ENCODE measurements at places on chromosomes 7 and 10.

DNA sequence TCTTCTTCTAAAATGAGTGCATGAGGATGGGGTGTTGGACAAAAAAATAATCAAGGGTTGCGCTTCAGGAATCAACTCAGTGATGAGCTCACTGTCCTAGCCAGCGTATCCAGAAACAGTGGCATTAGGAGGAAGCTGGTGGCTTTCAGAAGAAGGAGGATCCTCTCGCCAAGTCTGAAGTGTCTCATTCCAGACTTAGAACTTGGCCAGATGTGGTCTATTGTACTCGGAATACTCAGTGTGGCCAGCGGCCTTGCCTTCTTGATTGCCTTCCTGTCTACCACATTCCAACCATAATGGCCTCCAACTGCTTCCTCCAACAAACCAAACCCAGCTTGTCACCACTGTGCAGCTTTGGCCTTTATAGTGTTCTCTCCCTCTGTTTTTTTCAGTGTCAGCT lies 732.4 kb downstream of the KCNMA1 start:
- no peak for DNase-seq

DNA sequence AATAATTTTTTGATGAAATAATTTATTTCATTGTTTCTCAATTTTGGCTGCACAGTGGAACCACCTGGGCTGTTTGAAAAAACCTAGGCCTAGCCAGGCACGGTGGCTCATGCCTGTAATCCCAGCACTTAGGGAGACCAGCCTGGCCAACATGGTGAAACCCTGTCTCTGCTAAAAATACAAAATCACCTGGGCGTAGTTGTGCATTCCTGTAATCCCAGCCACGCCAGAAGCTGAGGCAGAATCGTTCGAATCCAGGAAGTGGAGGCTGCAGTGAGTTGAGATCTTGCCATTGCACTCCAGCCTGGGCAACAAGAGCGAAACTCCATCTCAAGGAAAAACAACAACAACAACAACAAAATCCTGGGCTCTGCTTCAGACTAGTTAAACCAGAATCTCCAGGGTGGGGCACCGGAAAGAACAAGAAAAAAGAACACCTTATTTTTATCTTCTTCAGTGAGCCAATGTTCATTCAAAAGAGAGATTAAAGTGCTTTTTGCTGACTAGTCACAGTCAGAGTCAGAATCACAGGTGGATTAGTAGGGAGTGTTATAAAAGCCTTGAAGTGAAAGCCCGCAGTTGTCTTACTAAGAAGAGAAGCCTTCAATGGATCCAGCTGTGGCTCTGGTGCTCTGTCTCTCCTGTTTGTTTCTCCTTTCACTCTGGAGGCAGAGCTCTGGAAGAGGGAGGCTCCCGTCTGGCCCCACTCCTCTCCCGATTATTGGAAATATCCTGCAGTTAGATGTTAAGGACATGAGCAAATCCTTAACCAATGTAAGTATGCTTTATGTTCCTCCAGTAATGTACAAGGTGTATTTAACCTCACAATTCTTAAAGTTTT lies at the start of gene CYP2C18:
Gene CYP2C18 (plus strand): TSS at position 516 of the 841 bp plus-strand sequence. CDS start 91 bp downstream, at position 607.
- DNase-seq, result no peak

DNA sequence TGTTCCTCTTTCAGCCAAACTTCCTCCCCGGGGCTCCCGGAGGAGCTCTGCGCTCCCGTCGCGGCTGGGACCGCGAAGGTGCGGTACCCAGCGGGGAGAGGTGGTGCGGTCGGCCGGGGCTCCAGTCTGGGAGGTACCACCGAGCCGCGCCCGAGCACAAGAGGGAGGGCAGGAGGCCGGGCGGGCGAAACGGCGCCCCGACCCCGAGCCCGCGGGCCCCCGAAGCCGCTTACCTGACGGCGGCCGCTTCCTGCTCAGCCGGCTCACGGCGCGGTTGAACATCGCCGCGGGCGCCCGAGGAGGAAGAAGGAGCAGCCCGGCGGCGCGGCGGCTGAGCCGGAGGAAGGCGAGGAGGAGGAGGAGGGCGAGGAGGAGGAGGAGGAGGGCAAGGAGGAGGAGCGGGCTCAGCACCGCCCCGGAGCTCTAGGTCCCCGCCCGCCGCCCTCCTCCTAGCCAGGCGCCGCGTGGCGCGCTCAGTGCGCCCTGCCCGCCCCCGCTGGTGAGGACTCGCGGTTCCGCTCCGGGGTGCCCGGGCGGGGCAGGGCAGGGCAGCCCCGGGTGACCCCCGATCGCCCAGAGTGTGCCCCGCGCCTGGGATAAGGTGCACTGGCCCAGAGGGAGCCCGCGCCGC lies at the start of gene RGS10:
Gene RGS10 (minus strand): TSS at position 363 of the 631 bp plus-strand sequence. CDS start 81 bp downstream, at position 282.
- no peak for DNase-seq

DNA sequence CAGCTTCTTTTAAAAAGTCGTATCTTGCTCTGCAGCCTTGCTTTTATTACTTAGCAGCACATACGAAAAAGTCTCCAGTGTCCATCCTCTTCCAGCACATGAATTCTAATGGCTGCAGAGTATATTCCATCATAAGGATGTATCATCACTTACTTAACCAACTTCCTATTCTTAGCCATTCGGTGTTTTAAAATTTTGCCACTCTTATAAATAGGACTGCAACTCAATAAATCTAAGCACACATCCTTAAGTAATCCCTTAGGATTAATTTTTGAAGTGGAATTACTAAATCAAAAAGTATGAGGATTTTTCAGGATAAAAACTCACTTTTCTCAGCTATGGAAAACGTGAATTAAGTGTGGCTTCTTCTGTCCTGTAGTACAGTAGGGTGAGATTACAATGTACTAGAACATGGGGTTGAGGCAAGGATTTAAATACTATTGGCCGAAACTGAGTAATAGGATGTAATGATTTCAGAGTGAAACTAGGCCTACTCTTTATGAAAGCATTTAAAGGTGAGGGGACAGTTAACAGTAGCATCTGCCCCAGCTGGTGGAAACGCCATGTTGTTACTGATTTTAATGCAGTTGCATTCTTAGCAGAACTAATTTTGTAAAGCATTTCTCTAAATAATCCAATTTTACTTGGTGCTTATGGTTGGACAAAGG lies 1035.5 kb downstream of the LRMDA start:
- DNase-seq, result no peak

DNA sequence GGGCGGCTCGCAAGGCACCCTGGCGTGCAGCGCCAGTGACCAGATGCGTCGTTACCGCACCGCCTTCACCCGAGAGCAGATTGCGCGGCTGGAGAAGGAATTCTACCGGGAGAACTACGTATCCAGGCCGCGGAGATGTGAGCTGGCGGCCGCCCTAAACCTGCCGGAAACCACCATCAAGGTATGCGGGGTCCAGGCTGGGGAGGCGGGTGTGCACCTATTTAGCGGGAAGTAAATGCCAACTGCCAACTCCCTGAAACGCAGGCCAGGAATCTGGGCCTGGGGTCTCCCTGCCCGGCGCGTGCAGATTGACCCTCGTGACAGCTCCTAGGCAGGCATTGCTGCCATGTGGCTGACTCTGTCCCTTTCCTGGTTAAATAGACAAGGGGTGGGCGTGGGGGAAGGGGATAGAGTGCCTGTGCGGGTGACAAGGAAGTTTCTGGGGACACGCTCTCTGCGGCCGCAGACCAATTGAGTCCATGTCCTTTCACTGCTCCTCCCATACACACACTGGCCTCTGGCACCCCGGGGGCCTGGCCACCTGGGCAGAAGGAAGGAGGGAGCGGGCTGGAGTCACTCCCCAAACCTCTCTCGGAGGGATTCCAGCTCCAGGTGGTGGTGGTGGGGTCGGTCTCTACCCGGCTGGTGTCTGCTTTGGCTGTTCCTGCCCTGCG lies 2.7 kb downstream of the EVX1 start:
- no peak for DNase-seq

DNA sequence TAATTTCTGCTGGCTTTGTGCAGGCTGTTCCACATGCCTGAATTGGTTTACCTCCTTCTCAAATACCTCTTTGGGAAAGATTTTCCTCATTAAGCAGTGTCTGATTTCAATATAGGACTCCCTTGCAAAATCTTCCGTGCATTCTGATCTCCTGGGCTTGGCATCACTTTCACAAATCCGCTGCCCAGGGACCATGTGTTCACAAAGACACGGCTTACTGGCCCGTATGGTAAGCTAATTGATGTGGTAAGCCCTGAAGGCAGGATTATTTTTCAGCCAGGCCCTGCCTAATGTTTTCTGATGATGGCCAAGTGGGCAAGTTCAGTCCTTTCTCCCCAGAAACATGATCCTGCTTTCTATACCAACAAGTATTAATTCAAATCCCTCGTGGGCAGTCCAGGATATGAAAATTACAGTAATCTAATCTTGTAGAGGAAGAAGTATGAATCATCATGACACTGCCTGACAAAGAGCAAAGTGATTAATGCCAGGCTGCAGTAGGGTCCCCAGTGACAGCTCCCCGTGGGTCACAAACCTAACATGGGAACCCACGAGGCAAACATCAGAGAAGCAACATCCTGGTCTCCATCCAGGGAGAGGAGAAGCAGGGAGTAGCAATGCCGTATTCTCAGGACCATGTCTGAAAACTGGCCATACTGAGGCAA lies 11.6 kb upstream of the SVIL start:
- peak; percentile 43 for DNase-seq

GRCh38 chr7:147089051-147089461 lies 972.5 kb downstream of the CNTNAP2 start:
- DNase-seq, result no peak

GRCh38 chr10:4984971-4985594 lies 18.6 kb downstream of the AKR1C2 start:
- DNase-seq, result no peak

- no peak for DNase-seq
Measured at GRCh38 chr7:41148521-41148951, 554.4 kb downstream of the INHBA start.

DNA sequence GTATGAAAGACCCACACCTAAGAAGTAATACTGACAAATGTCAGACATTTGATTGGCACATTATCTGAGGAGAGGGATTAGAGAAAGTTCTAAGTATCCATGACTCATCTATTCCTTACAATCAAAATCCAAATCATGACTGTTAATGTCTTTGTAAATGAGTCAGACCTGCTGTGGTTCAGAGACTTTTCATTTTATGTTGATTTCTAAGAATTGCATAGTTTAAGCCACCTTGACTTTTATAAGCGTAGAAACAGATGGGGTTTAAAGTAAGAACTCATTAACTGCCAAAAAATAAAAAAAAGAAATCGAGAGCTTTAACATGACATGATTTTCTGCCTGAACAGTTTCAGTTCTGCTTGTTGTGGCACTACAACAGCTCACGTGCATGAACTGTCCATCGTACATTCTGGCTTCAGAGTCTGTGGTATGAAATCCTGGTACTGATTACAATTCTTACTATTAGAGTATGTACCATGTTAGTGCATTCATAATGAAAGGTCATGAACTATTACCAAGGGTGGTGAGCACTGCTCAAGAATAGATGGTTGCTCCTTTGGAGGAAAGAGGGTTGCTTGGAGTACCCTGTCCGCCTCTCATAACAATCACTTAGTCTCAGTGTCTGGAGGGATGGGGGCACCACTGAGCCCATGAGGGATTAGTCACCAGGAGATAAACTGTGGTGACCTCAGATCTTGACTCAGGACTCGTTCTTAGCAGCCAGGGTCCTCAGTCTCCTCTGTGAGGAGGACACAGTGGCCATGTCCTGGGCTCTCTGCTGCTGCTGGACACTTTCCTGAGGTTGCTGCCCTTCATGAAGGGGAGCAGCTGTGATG lies 42.2 kb downstream of the ACSM6 start:
- DNase-seq, result no peak

DNA sequence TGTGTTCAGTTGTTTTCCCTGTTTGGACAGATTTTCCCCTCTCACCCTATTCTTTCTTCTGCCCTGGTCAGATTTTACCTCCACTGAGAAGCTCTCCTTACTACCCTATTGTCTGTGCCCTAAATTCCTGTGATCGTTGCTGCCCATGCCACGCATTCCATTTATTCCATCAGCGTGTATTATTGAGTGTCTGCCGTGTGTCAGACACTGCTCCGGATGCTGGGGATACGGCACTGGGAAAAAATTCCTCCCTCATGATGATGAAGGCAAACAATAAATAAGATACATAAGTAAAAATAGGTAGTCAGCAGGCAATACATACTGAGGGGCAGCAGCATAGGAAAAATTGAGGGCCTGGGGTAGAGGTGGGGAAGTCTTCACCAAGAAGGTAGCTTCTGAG lies 86.8 kb downstream of the FANK1 start:
- no peak for DNase-seq

DNA sequence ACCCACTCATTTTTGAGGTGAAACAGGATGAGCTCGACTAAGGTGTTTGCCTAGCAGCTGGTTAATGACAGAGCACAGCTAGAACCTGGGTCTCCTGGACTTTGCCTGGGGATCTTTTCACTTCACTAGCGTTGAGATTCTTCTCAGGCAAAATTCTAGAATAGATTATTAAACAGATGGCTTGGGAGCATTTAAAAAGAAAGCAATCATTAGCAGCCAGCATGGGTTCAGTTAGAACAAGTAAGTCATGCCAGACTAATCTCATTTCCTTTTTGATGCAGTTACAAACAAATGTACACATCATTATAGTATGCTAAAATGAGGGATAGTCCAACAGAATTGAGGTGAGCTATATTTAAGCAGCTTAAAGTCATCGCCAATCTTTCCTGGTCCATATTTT lies 291.3 kb upstream of the MYO3A start:
- DNase-seq, result no peak

DNA sequence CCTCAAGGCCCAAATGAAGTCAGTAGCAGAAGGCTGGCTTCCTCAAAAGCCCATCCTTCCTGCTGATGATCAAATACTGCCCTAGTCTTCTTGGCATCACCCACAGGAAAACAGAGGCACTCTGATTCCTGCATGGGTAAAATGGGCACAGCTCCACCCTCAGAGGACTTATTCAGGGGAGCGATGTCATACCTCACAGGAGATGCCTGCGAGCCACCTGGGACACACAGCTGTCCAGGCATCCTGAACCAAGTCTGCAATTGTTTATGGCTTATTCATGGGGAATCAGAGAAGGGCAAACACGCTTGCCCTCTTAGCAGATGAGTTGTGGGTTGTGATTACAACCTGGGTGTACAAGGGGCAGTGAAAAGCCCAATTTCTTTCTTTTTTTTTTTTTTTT lies 22.0 kb upstream of the LMTK2 start:
- no peak for DNase-seq

DNA sequence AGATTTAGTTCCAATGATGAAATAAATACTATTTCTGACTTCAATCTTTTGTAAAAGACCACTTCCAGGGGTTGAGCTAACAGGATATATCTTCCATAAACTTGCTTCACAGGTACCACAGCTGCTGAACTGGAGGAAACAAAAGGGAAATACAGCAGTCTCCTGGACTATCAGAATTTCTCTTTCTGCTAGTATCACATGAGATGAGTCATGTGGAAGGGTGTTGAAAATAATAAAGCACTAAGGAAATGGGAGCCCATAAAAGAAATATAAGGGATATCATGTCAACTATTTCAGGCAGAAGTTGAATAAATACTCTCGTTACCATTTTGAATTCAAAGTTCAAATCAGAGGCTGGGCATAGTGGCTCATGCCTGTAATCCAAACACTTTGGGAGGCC lies 250.3 kb upstream of the NFE2L3 start:
- DNase-seq, result no peak
